ENCODE measurements at places on chromosomes 4 and X.

DNA sequence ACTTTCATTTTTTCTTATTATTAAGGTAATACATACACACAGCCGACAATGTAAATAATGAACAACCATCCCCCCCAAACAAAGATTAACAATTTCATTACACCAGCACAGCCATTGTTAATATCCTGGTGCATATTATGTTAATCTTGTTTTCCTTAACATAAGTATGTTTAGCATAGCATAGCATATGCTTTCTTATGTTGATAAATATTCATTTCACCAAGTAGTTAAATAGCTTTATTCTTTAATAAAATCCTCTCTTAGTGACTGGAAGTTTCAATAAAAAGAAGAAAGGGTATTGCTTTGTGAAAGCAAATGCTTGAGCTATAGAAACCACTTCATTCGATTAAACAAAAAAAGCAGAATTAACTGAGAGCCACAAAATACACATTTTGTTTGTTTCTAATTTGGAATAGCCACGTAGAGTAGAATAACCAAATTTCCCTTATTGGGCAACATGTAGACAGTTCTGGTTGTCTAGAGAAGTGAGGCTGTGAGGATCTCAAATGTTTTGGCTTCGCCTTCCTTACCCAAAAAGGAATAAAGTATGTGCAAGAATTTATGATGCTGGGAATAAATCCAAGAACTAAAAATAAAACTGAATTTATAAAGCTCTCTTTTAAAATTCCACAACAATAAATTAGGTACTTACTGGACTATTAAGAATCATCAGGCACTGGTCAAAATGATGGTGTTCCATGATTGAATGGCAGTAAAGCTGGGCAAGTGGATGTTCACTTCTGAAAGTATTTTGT lies 118.0 kb downstream of the PDE5A start:
- DNase-seq = no peak

- no peak for DNase-seq
These were observed 28.1 kb upstream of the LNX1 start for GRCh38 chr4:53619431-53619830.

GRCh38 chrX:51955200-51955599 lies 61.8 kb downstream of the MAGED1 start:
- DNase-seq = no peak

- no peak for DNase-seq
These were observed 78.7 kb downstream of the ANAPC10 start for GRCh38 chr4:145019346-145019745.

DNA sequence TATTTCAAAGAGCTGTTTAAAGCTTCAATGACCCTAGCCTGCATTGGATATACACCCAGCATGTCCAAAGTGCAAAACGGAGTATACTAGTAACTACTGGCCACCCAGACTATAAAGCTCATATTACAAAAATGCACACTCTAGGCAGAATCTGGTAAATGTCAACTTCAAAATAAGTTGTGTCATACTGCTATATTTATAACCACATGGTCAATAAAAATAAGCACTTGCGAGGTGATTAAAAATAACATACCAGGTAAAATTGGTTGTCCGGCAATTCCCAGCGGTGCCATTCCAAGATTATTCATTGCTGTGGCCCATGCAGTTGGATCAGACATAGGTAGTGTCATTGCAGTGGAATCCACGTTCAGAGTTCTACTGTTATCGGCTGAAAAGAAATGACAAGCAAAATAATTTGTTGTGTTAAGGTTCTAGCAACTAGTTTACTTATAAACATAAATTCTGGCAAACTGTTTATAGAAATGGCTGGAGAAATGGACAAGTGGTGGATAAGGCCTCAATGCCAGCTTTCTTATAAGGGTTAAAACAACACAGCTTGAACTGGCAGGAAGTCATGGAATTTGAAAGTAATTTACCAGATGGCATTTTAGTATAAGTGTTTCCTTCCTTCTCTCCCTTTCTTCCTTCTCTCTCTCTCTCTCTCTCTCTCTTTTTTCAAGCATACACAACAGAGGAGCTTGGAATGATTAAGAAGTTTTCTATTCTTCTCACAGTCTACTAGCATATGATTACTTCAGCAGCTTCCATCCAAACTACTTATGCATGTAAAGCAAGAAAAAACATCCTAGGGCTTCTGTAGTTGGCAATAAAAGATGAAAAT lies 199.9 kb downstream of the ENOX2 start:
- no peak for DNase-seq

- no peak for DNase-seq
These were observed 240.5 kb downstream of the STIM2 start for GRCh38 chr4:27101126-27101525.

DNA sequence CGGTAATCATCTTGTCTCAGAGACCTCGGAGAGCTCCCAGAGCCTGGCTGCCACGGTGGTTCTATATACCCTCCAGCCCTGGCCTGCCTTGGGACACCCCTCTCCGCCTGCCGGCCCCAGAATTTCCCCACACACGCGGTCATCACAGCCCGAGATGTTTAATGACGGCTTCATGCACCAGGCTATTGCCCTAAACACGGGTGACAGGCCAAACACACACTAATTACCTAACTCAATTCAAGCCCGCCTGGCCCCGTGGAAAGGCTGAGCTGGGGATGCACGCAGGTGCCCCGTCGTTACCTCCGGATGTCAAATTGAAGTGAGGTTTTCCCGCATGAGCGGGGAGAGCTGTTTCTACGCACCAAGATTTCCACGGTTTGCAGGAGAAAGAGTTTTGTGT lies 72.9 kb upstream of the PPP2R3B start:
- DNase-seq = no peak

GRCh38 chr4:181579486-181579885 lies 663.7 kb upstream of the TENM3 start:
- no peak for DNase-seq

GRCh38 chr4:55729351-55730279 lies 90.0 kb upstream of the EXOC1L start:
- DNase-seq = no peak

DNA sequence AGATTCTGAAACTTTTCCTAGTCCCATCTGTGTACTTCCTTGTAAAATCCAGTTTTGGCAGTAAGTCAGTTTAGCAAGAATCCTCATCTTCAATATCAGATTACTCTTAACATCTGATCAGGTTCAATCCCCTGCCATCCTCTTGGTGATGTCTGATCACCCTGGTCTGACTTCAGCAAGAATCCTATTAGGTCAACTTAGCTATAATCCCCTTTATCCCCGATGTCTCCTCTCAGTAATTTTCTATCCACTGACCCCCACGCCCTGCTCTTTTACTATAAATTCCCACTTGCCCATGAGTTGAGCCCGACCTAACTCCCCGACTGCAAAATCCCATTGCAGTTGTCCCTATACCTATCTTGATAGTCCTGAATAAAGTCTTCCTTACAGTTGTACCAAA lies 57.9 kb upstream of the PRSS48 start:
- DNase-seq = no peak

- DNase-seq = no peak
These were observed 155.7 kb upstream of the SLIT2 start for GRCh38 chr4:20095805-20096541.

DNA sequence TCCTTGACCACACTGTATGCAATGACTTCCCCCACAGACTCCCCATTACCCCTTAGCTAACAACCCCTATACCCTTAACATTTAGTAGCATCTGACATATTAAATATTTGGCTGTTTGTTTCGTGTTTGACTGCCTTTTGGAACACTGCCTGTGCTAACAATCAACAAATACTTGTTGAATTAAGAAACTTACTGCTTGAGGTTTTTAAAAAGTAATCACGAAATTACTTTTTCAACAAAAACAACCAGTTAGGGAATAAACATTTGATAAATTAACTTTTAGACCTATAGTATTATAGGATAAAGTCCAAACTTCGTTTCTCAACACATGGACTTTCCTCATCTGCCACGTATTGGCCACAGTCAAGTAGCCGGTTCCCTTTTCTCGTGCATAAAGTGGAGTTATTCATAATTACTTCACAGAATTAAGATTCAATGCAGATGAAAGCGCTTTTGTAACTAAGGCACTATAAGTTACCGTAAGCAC lies 555 bp upstream of the ELMOD2 start:
- no peak for DNase-seq

DNA sequence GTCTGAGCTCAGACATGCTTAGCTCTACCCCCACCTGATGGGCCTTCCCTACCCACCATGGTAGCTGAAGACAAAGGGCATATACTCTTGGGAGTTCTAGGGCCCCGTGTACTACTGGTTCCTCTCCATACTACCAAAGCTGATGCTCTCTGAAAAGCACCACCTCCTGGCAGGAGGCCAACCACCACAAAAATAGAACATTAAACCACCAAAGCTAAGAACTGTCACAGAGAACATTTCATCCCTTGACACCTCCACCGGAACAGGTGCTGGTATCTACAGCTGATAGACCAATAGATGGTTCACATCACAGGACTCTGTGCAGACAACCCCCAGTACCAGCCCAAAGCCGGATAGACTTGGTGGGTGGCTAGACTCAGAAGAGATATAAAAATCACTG lies 13.4 kb downstream of the EDA2R start:
- DNase-seq = no peak

DNA sequence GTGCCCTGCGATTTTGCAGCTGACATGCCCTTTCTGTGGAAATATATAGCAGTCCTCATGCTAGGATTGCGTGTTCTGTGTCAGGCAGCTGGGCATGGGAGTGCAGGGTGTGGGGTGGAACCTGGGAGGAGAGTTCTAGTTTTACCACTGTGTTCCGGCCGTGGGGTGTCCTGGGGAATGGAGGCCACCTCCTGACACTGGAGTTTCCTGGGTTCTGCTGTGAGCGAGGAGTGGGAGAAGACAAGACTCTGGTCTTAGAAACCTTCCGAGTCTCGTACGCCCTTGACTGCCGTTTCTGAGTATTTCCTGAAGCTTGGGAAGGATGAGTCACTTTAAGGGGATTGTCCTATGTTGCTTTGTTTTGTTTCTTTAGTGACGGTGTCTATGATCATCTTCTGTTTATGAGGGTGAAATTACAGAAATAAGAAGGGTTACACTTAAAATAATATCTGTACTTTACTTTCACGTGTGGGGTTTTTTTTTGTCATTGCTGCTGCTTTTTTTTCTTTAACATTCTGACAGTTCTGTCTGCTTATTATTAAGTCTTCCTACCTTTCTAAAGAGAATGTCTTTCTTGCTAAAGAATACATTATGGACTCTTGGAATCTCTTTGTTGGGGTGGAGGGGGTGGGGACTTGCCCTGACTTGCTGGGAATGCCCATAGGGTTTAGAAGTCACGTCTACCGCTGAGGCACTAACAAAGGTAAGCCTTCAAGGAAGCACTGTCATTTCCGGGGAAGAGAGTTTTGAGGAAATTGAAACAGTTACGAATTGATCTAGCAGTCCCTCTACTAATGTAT lies 19.1 kb downstream of the CD99 start:
- no peak for DNase-seq

DNA sequence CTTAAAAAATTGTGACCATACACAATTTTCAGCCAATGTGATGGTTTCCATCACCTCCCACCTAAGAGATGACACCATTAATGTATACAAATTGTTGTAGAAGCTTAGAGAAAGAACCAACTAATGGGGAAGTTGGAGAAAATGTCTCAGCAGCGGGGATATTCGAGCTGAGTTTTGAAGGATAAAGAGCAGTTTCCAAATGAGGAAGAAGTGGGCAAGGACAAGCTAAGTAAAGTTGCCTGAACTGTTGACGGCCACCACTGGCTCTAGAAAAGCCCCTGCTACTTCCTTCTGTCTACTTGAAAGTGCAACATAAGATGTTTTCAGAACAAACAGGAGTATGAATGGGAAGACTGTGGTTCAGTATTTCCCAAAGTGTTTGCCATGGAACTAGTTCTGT lies 92.0 kb downstream of the CHRNA9 start:
- no peak for DNase-seq

GRCh38 chrX:1153940-1154339 lies 58.5 kb downstream of the CRLF2 start:
- no peak for DNase-seq

GRCh38 chr4:24181005-24181404 lies 291.2 kb upstream of the PPARGC1A start:
- DNase-seq = no peak

- DNase-seq = no peak
These were observed 459.9 kb upstream of the BOD1L1 start for GRCh38 chr4:14087459-14087858.

- DNase-seq = no peak
These were observed 3.1 kb upstream of the FGF16 start for GRCh38 chrX:77444075-77444474.

GRCh38 chr4:48641401-48641800 lies 138.7 kb downstream of the FRYL start:
- no peak for DNase-seq

- no peak for DNase-seq
These were observed 150.7 kb downstream of the DEFB131A start for GRCh38 chr4:9594948-9595347.

DNA sequence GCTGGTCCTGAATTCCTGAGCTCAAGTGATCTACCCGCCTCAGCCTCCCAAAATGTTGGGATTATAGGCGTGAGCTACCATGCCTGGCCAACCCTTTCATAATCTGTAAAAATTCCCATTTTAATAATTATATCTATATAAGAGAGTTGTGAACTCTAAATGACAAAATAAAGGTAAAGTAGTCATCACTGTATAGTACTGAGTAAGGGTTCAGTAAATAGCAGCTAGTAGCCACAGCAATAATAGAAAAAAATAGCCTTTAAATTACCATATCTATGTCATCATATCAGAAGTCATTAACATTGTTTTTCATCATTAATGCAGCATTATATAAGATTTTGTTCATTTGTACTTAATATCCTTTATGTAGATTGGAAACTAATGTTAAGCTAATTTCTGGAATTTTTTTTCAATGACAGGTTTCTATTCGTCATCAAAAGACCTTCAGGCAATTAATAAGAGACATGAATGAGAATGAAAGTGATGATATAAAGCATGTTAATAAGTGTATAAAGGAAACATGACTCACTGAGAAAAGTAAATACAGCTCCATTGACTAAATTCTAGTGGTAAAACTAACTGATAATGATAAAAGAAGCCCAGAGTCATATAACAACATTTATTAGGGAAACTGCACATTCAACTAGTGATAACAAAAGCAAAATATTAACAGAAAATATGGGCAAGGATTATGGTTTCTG lies 85.9 kb upstream of the UGT8 start:
- no peak for DNase-seq

GRCh38 chr4:155524926-155525455 lies 141.7 kb upstream of the GUCY1A1 start:
- no peak for DNase-seq

- DNase-seq = no peak
These were observed 47.7 kb upstream of the FAM9A start for GRCh38 chrX:8848911-8849310.

DNA sequence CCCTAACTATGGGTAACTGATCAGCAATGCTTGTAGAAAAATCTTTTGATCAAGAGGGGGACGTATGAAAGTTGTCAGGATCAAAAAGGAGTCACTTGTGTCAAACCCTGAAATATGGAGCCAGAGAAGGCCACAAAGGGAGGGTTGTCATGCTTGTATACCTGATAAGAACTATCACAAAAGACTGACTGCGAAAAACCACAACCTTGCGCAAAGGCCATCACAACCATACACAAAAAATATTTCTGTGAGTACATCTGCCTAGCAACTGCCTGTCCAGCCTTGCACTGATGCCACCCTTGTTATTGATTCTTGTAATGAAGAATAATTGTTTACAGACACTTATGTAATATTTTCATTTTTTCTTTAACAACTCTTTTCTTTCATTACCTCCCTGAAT lies 22.8 kb upstream of the EIF4E start:
- no peak for DNase-seq
